Activated effector memory CD4-positive, alpha-beta T cell treated with anti-CD3 and anti-CD28 coated beads, Interleukin-2, amount 50 U/mL, for 16 hours (primary cell): ENCODE measurements at places on chromosomes 6 and 20.
A peak's percentile ranks its signal among the peaks of the same experiment; 100 is the strongest.

GRCh38 chr6:170421921-170422320 is 115.4 kb downstream of the FAM120B start:
- no peak for DNase-seq

DNA sequence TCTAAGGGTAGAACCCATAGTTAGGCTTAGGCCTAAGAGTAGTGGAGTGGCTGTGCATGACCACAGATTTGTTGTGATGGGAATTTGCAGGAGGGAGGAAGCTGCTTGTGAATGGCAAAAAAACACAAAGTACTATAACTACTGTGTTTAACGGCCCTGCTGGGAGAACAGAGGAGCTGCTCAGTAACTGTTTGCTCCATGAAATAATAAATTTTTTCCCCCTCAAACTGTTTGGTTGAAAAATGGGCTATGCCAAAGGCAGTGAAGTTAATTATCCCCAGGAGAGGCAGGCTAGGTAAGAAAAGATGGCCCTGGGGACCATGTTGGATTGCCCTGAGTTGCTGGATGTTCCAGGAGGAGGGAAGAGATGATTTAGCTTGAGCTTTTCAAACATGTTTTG is 256.5 kb upstream of the PRND start:
- no peak for DNase-seq

- DNase-seq: no peak
These were observed 214.7 kb downstream of the TFAP2C start for GRCh38 chr20:56843817-56844216.

DNA sequence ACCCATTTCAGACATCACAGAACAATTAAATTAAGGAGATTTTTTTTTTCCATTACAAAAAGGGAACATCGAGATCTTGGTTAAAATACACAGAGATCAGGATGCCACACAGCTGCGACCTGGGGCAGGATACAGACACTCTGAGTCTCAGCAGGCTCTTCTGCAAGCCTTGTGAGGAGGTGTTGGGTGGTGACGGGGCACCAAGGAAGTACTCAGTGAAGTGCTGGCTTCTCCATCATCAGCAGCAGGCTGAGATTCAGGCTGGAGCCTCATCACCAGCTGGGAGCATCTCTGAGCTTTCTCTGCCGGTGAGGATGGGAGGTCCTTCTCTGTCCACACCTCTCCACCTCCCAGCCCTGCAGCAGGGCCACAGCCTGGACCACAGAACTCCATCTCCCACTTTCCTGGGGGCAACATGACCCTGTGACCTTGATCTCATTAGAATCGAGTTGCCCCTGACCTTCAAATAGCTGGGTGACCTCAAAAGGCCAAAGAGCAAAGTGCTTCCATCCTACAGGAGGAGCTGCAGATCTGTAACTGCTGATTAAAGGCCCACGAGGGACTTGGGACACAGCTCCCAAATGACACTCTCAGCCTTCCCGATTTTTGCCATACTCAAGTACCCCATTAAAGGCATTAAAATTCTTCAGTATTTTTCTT is 16.0 kb downstream of the PMEPA1 start:
- no peak for DNase-seq

- no peak for DNase-seq
These were observed 39.7 kb downstream of the MAP3K5 start for GRCh38 chr6:136752554-136752953.

GRCh38 chr6:130018744-130019325 is 454 bp downstream of the L3MBTL3 start:
- DNase-seq: peak; percentile 79
